C1 segment of cervical spinal cord (tissue), 14 donors: ENCODE measurements at places on chromosomes 5 and 9.

GRCh38 chr5:102700120-102700831 lies 54.8 kb upstream of the PAM start:
- DNase-seq: no peak

DNA sequence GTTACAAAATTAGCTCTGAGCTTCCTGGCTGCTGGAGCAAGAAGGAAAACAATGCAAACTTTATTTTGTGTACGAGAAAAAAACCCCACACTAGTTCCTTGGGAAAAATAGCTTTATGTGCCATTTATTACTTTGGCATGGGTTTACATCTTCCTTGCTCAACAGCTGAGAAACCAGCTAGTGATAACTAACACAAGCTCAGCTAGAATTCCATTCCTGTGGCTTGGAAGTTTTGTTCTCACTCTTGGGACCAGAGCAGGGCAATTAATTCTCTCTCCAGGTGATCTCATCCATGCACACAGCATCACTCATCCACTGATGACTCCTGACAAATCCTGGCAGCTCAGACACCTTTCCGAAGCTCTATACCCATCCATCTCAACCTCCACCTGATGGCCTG lies 104.1 kb downstream of the CRB2 start:
- no peak for DNase-seq

DNA sequence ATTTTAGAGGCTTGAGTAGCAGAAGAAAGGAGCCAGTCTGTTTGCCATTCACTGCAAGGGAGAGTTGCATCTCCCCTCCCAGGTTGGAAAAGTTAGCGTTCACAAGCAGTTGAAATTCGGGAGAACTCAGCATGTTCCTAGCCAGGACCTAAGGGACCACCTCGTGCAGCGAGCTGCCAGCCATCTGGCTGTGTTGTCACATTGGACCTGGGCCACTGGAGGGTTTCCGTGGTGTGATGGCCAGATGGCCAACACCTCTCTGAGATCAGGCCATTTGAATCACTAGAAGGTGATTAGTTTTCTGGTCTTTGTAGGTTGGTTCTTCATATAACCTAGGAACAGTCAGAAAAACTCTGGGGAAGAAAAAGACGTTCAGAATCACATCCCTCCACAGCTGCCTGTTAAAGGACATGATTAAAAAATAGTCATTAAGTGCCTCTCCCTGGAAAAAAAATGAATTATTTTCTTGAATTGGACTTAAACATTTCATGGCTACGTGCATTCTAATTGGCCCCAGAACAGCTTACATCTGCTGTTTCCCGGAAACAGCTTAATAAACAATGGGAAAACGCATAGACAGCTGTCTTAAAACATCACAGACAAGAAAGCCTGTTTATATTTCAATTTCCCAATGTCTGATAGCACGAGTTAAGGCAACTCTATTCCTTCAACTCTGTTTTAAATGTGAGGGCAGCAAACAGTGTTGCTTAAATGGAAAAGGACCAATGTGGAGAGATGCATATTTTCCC lies 303.9 kb downstream of the TENT4A start:
- no peak for DNase-seq

GRCh38 chr5:74123929-74124328 lies 497.9 kb downstream of the ARHGEF28 start:
- no peak for DNase-seq

DNA sequence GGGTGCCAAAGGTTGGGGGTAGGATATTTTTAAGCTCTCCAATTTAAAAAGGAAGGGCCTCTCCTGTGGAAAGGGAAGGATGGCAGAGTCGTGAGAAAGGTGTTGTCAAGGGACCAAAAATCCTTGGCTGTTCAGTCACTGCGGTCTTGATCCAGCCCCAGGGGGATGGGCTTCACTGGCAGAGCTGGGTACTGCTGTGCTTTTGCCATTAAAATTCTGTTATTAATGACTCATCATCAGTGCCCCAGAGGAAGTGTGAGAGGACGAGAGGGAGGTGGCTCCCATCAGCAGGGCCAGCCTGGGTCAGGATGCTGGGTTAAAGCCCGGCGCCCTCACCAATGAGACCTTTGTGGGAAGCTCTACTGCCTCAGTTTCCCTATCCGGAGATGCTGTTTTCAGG lies 16.7 kb downstream of the PCDH12 start:
- DNase-seq: no peak

- no peak for DNase-seq
Observed at GRCh38 chr5:96546120-96546519, 113.1 kb upstream of the PCSK1 start.

DNA sequence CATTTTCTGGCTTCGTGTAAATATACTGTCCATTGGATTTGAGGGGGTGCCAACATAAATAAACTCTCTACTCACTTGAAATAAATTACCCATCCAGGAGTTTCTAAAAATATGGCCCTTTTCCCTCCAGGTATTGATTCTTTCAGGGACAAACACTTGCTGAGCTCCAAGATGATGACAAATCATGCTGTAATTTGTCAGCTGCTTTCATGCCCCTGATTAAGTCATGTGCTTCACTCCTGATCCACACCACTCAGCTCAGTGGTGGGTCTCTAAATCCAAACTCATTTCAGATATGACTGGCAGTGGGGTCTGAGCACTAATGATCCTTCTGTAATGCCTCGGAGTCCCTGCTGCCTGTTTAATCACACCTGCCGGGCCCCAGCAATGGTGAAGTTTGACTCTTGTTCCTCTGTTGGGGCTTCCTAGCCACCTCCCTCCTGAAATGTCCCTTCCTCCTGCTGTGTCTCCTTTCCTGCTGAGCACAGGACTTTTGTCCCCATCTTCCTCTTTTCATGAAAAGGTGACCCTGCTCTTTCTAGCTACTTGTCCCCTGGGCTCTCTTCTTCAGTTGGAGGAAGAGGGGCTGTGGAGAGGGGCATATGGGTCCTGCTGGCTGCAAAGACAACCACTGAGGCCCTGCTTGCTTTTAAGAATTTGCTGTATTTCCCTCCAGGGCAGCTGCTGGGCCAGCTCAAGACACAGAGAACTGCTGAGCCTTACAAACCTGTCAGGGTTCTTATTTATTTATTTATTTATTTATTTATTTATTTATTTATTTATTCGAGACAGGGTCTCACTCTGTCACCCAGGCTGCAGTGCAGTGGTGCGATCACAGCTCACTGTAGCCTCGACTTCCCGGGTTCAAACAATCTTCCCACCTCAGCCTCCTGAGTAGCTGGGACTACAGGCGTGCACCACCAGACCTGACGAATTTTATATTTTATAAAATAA lies 200.0 kb downstream of the ATP10B start:
- no peak for DNase-seq

GRCh38 chr9:133349965-133350616 lies 2.1 kb downstream of the RPL7A start:
- DNase-seq: no peak

GRCh38 chr5:120446068-120446492 lies 18.0 kb upstream of the PRR16 start:
- DNase-seq: no peak

- DNase-seq: no peak
Observed at GRCh38 chr5:2012885-2013284, 130.2 kb upstream of the IRX4 start.

DNA sequence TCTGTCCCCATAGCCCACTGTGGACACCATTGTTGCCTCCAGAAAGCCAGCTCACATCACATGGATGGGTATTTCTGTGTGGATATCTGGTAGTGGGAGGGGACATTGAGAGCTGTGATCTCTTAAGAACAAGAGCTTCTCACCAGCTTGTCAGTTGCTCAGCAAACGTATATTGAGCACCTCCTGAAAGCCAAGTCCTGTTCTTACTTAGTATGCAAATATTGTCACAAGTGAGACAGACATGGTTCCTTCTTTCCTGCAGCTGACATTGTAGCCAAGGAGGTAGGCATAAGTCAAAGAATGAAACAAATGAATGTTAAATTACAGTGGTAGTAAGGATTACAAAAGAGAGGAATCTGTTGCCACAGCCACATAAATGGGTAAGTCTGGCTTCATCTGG lies 3.8 kb downstream of the TCOF1 start:
- DNase-seq: no peak

- no peak for DNase-seq
Observed at GRCh38 chr5:67123819-67124218, 72.8 kb downstream of the CD180 start.

- DNase-seq: no peak
Observed at GRCh38 chr5:173829826-173830225, 58.3 kb upstream of the CPEB4 start.

GRCh38 chr5:160171666-160172065 lies 52.4 kb upstream of the PWWP2A start:
- DNase-seq: no peak

DNA sequence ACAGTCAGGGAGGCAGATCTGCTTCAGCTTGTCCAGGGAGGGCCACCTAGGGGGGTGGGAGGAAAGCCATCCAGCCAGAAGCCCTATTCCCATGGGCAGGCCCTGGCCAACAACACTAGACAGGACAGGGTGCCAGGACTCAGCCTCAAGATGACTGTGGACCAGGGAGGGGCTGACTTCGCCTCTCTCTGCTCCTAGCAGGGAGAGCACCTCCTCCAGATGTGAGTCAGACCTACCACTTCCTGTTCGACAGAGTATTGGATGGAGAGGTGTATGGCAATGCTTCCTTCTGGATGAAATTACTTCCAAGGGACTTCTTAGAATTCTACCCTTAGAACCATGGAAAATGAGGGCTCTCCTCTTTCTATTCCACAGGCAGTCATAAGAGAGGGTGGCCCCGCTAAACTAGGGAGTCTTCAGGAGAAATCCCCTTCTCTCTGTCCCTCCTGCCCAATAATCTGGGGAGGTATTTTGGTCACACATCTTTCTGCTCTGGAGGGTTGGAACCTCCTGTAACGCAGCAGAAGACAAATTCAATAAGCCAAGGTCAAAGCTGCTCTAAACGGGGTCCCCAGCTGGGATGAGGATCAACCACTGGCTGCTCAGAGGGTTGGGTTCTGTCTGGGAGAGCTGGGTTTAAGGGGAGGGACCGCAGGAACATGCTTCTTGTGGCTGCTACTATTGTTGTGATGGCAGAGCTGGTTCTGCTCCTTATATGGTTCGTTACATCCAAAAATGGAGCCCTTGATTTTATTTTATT lies 23.2 kb upstream of the RCL1 start:
- DNase-seq: no peak

GRCh38 chr9:114602620-114603019 lies 8.5 kb upstream of the TMEM268 start:
- DNase-seq: no peak

DNA sequence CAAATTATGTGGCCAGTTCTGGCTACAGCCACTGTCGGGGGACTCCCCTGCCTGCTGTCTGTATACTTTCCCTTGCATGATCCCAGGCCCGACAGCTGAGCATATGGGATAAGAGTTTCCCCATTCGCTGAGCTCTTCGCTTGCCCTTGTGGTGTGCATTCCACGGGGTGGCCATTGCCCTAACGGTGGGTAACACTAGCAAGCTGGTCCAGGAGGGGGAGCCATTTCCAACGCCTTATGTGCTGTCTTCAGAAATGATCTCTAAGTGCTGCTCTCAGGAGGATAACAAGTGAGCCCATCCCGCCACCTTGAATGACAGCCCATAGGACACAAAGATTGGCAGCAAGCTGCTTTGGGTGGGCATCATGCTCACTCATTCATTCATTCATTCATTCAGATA lies 190.9 kb downstream of the FSTL4 start:
- DNase-seq: no peak

GRCh38 chr5:142432961-142433360 lies 108.1 kb upstream of the SPRY4 start:
- DNase-seq: no peak

- DNase-seq: no peak
Observed at GRCh38 chr9:126430124-126430523, 103.5 kb downstream of the MVB12B start.

GRCh38 chr5:81303563-81303962 lies 2.2 kb downstream of the ZCCHC9 start:
- no peak for DNase-seq

GRCh38 chr5:78594610-78595457 lies 53.7 kb downstream of the LHFPL2 start:
- DNase-seq: no peak

DNA sequence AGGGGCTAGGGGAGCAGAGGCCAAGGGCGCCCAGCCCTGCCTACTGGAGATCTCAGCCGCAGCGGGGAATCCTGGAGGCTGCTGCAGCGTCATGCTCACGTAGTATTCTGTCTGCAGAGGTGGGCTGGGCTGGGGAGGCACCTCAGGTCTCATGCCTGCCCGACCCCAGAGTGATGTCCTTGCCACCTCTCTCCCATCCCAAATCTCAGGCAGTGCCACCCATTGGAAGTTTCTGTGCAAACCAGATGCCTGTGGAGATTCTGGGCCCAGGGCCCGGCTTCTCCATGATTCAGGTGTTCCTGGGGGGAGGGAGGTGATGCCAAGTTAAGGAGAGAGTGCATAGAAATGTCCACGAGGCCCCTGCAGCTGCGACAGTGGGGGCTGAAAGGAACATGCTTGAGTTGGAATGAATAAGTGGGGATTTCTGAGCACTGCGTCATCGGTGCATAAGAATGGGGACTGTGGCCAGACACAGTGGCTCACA lies 72.0 kb downstream of the ANKRD33B start:
- DNase-seq: no peak

GRCh38 chr5:131450941-131451340 lies 184.1 kb downstream of the RAPGEF6 start:
- no peak for DNase-seq

GRCh38 chr5:83645936-83646335 lies 74.7 kb downstream of the HAPLN1 start:
- no peak for DNase-seq

DNA sequence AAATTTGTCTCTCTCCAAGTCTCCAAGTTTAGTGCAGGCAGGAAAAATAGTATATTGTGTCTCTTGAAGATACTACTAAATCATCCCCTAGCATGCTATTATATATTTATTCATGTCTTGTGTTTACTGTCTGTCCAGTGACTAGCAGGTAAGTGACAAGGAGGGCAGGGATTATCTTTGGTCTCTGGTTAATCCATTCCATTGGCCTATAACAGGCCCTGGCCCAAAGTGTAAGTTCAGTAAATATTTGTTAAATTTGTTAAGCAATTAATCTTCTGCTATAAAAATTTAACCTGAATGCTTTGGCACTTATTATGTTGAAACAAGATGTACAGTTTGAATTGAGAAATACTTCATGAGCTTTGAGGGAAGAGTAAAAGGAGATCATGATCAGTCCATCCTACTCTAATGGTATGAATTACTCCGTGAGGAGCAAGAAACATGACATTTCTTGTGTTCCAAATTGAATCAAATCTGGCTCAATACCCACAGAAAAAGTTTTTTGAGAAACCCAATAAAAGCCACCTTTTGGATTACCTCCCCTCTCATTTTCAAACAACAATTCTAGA lies 219.7 kb downstream of the DTWD2 start:
- DNase-seq: no peak

GRCh38 chr9:134885679-134886412 lies 5.2 kb downstream of the FCN2 start:
- DNase-seq: no peak

DNA sequence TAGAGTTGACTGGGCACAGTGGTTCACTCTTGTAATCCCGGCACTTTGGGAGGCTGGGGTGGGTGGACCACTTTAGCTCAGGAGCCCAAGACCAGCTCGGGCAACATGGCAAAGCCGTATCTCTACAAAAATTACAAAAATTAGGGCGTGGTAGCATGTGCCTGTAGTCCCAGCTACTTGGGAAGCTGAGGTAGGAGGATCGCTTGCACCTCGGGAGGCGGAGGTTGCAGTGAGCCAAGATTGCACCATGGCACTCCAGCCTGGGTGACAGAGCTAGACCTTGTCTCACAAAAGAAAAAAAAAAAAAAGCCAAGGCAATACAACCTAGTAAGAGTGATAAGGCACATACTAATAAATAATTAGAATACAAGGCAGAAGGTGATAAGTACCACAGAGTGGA lies 15.8 kb downstream of the NLN start:
- no peak for DNase-seq

- DNase-seq: no peak
Observed at GRCh38 chr5:131264451-131265099, 722 bp downstream of the CDC42SE2 start.

- DNase-seq: no peak
Observed at GRCh38 chr5:156356238-156356637, 29.3 kb downstream of the SGCD start.
